IMR-90 (cell line): ENCODE measurements at places on chromosomes 5 and 9. TPM values are rescaled to one million over a fixed set of nuclear protein-coding genes. Genes with fewer than 3 reads are reported as not detected.

GRM6 gene
- total RNA-seq = not detected in 2 replicates

GRCh38 chr9:82313697-82314096, 325.1 kb downstream of the SPATA31D1 start:
- DNase-seq = no peak

GRCh38 chr5:143501310-143502044, 98.0 kb upstream of the NR3C1 start:
- DNase-seq = no peak

- DNase-seq = no peak
Observed at GRCh38 chr9:117409321-117409720, 5.5 kb downstream of the ASTN2 start.

COL23A1 gene
- not detected in 2 replicates for total RNA-seq

FST gene
- 141 and 187 TPM in 2 replicates for total RNA-seq
